Left forelimb (tissue), 1 donor: ENCODE measurements at places on chromosomes 12 and 14.

GRCh38 chr14:64770751-64771150, 66.5 kb downstream of the PLEKHG3 start:
- DNase-seq = no peak

GRCh38 chr14:22747769-22748168, 18.7 kb upstream of the OXA1L start:
- no peak for DNase-seq

DNA sequence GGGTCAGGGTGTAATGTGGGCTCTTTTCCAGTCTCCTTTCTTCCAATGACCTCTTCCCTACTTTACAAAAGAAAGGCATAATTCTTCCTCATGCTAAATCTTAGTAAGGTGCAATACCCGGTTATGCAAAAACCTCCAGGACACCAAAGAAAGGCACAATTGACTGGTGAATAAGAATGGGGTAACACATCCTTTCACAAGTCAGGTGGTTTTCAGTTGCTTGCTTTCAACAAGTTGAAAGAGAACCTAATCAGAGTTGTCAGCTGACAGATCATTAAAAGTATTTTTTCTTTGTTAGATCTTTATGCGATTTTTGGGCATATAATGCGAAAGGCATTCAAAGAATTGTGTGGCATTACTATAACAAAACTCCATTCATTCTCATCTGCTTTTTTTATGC, 1.3 kb upstream of the AEBP2 start:
- DNase-seq = no peak

GRCh38 chr14:93645200-93645599, 143.1 kb downstream of the PRIMA1 start:
- DNase-seq = no peak

GRCh38 chr14:79426103-79426755, 785.1 kb downstream of the DIO2 start:
- no peak for DNase-seq

DNA sequence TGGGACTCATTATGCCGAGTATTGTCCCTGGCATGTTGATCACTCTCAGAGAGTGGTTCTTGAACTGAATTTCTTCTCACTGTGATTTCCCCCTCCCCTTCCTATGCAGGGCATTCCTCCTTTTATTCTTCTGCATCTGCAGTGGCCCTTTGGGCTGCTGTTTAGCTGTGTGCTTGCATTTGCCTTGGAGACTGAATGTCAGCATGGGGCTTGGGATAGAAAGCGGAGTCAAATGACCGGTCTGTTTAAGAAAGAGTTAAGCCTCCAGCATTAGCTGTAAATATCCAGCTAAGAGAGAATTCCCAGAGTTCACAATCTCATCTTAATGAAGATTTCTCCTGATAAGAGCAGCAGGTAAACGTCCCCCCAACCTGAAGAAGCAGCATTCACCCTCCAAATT, 65.6 kb upstream of the RMST start:
- DNase-seq = no peak
